ENCODE measurements at places on chromosomes 11 and 22.

DNA sequence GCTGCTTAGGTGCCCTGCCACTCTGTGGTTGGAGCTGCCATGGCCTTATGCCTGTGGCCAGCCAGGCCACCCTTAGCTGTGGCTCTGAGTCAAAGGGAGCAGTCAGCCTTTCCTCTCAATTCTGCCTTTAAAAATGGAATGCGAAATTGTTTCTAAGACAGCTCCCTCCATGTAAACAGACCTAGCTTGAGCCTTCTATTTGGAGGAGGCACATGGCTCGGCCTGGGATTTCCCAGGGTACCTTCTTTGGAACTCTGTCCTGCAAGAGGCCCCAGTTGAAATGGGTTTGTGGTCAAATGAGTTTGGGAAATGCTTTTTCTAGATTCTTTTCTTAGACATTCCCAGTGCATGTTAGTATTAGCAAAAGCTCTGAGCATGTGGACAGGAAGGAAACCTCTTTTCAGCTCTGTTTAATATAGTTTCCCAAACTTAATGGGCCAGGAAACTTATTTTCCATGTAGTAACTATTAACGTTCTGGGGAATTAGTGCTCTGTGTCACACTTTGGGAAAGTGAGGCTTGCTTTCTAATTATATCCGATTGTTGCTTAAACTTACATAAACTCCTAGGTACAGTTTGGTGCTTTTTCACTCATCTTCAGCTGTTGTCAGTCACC is 7.8 kb downstream of the PHOX2A start:
- no peak for DNase-seq

GRCh38 chr22:21632237-21632895 is at the start of gene CCDC116:
CCDC116 (plus strand) TSS chr22:21632760; CDS start chr22:21633182, 422 bp downstream.
- no peak for DNase-seq

DNA sequence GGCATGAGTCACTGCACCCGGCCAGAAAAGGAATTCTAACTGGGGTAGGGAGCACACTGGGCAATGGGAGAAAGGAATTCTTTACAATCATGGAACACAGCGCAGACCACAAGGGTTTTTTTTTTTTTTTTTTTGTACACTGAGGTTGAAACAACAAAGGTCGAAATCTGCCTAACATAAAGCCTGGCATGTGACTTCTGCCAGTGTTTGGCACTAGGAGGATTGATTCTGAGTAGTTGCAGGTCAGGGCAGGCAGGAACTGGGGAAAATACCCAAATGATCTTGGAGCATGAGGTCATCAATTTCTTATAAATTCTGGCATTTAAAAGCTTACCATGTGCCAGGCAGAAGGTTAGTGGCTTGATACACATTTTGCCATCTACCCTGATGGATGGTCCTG is 202.0 kb upstream of the SNX19 start:
- DNase-seq = no peak

DNA sequence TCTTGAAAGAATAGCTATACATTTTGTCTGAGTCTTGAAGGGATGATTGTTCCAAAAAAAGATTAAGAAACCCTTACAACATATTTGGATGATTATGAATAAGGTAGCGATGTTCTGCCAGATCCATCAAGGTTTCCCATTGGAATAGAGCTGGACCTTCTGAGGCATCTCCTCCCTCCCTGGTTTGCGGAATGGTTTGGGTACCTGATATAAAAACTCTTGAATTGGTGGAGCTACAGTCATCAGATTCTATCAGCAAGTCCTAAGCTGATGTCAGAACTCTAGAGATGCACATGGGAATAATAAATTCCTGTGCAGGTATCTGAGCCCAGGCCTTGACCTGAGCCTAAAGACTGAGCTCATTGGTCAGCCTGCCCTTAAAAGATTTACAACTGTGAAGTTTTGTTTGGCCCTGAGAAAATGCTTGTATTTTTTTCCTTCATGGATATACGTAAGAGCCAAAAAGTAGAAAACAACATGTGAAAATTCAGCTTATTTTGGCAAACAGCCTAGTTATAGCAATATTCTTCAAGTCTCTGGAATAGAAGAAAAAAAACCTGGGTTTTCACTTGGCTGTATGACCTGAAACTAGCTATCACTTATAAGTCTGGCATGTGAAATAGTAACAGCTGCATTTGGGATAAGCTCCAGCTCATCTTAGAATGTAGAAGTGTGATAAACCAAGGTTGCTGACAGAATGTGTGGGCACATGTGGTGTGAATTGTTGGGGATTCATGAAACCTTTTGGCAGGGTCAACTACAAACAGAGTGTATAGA is 265.7 kb upstream of the CTSC start:
- DNase-seq = no peak

DNA sequence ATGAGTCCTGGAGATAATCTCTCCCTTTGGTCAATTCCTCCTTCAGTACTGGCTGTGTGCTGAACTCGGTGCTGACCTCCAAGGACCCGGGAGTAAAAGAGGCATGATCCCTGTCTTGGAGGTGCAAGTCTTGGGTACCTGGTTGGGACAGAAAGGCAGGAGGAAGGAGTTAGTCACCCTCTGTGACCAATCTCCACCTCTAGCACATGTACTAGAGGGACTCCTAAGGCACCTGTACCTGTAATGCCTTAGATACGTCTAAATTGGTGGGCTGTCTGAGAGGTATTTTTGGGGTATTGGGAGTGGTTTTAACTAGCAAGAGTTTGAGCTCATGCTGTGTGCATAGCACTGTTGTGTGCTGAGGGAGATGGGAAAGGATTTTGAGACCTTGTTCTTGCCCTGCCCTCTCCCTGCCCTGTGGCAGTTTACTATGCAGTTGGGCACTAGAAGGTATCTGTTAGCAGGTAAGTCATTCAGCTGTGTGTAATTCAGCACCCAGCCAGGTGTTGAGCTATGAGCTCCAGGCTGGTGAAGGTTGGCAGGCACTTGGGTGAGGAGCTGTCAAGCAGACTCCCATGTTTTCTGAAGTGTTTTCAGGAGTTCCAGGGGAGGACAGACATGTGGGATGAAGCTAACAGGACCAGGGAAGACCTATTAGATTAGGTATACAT is 2.5 kb downstream of the PANX1 start:
- no peak for DNase-seq

DNA sequence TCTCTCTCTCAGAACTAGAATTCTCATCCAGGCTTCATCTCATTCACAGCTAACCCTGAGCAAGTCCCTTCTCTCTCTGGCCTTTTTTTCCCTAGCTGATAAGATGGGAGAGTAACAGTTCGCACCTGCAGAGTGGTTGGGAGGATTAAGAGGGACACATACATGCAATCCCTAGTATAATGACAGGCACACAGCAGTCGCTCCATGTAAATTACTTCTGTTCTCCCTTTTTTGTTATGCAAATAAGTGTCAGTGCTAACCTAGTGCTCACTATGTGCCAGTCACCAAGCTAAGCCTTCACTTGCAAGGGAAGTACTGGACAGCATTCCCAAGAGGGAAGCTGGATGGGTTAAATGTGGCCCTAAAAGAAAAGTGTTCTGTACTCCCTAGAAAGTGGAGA is 63.4 kb downstream of the TENM4 start:
- DNase-seq = no peak

GRCh38 chr22:30425616-30426387 is at the start of gene MTFP1:
MTFP1 (plus strand) TSS chr22:30425768; CDS start chr22:30425880, 112 bp downstream.
- DNase-seq = peak; percentile 74

Data from RWPE2 (cell line).